Hepatocyte (in vitro differentiated cells): ENCODE measurements at places on chromosomes 12 and 14. TPM values are rescaled to one million over a fixed set of nuclear protein-coding genes. Genes with fewer than 3 reads are reported as not detected.

DNA sequence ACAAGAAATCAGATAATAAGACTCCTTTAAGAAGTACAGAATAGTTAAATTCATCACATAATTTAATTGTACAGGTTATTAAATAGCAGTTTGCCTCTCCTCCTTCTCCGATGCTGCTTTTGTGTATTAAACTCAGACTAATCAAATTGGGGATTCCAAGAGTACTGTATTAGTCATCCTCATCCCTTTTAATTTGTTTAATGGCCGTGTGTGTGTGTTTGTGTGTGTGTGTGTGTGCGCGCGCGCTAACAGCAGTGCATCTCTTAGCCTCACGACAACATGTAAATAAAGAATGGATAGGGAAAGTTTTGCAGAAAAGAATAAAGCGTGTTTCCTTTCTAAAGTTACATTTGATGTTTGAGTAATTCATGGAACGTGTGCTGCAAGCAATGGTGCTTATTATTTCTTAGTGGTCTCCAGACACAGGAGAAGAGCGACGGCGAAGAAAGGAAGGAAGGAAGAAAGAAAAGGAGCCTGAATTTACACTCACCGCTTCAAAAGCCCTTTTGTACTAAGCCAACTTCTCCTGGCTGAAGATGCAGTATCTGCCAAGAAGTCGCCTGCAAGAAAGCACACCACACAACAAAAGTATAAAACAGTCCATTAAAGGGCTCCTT lies 220.3 kb downstream of the ASCL1 start:
- DNase-seq: no peak

HOTAIR gene
- total RNA-seq: 0.32 and 0.90 TPM in 2 replicates

DNA sequence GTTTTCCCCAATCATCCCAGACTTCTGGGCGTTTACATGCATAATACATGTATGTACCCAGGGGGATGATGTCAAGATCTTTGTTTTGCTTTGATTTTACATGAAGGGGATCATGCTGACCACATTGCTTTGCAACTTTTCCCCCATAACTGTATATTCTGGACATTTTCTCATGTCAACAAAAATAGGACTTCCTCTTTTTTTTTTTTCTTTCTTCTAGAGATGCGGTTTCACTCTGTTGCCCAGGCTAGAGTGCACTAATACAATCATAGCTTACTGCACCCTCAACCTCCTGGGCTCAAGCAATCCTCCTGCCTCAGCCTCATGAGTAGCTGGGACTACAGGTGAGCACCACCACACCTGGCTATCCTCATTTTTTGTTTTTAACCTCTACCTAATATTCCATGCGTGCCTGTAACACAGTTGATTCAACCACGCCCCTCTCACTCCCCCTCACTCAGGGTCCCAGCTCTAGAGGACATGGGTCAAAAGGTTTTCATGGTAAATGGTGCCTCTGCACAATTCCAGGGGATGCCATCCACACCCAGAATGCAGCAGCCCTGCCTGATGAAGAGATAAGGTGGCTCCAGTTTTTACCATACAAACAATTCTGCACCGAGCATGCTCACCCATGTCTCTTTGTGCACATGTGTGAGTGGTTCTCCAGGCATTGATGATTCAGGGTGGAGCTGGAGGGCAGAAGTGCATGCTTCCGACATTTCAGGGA lies 32.0 kb upstream of the CIPC start:
- no peak for DNase-seq

- DNase-seq: no peak
These were observed 4.4 kb downstream of the SUSD6 start for GRCh38 chr14:69615496-69616407.

DNA sequence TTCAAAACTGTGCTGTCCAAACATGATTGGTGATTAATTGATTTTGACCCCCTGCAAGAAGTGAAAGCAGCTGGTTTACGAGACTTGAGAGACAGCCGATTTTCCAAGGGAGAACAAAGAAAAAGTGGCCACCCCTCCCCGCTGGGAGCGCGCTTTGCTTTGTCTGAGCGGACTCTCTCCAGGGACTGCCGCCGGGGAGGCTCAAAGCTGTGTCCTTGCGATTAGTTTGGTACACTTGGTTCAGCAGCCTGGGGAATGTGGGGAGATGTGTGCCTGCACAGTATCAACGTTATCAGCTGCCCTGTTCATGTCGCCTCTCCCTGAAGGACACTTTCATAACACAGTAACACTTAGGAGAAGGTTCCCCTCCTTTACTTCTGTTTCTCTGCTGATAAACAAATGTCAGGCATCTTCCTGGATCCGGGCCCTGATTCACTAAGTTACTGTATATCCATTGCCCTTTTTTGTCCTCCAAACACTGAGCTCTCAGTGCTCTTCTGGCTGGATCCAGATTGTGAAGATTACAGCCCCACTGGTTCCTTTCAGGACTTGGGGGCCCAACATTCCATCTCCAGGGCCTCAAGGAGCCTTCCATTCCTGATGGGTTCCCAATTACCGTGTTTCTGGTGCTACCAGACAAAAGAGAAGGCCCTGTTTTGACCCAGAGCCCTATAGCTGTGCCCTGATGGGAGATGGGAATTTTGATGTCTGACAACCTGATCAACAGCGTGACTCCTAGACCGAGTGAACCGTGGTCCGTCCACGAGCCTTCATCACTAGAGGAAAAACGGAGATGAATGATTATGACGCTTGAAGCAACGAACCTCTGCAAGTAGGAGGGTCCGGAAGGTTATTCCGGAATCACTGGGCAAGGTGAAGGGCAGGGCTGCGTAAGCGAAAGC lies 31.7 kb upstream of the TUBA1C start:
- peak; percentile 68 for DNase-seq

LALBA gene
- total RNA-seq: not detected in 2 replicates

DNA sequence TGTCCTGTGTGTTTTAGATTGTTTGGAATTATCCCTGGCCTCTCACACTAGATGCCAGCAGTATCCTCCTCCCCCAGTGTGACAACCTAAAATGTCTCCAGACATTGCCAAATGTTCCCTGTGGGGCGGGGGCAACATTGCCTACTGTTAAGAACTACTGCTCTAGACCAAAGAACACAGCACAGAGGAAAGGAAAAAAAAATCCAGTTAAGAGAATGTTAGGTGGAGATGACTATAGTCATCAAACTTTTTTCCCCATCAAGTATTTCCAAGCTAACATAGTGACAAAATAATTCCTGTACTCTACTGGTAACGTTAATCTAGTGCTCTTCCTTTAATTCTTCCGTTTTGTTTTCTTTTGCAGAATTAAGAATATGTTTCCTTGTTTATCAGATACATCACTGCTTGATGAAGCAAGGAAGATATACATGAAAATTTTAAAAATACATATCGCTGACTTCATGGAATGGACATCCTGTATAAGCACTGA lies 3.5 kb downstream of the CDKN1B start:
- DNase-seq: no peak

DNA sequence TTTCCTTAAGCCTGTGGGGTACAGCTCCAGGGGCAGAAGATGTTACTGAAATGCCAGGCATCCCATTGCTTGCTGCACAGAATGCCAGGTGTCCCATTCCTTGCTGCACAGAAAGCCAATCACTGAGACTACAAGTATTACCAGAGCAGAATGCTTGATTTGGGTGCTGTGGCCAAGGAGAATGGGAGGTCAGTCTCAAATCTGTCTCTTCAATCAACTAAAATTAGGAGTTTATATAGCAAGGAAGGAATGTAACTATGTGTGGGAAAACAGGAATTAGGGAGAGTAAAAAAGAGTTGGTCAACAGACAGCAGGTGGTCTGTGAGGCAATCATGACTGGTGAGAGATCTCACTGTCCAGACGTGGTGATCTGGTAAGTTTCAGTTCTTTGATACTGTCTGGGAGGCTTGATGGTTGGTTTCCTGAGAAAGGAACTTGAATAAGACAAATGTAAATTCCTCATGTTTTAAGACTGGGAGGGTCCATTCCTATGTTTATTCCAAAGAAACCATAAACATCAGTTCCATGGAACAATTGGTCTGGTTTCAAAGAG lies 31.2 kb upstream of the VASH1 start:
- DNase-seq: no peak

MGP gene
- total RNA-seq: 115 and 117 TPM in 2 replicates

DNA sequence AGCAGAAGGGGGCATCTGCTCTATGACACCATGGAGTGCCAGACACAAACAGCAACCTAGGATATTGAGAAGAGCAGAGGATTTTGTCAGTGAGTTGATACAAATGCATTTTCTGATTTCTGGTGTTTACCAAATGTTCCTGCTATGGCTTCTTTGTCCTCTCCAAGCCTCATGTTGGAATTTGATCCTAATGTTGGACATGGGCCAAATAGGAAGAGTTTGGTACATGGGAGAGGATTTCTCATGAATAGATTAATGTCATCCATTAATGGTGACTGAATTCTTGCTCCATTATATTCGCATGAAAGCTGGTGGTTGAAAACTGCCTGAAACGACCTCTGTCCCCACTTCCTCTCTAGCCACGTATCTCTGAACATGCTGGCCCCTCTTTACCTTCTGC lies 1002.2 kb upstream of the FLRT2 start:
- DNase-seq: no peak
